Islet precursor cell (in vitro differentiated cells): ENCODE measurements at places on chromosomes 6 and 20.

DNA sequence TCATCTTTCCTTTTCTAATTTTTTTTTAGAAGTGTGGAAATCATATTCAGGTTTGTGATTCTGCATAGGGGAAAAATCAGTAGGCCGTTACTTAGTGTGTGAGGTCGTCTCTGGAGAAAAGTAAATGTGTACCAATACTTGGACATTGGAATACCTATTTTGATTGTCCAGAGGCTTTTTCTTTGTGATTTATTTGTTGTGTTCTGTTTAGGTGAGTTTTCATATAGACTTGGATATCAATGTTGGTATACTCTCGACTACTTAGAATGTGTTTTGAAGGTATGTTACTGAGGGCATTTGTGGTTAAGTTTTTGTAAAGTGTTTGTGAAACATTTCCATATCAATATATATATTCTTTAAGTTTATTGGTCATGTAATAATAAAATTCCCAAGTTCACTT is 2.3 kb downstream of the CD2AP start:
- no peak for DNase-seq

DNA sequence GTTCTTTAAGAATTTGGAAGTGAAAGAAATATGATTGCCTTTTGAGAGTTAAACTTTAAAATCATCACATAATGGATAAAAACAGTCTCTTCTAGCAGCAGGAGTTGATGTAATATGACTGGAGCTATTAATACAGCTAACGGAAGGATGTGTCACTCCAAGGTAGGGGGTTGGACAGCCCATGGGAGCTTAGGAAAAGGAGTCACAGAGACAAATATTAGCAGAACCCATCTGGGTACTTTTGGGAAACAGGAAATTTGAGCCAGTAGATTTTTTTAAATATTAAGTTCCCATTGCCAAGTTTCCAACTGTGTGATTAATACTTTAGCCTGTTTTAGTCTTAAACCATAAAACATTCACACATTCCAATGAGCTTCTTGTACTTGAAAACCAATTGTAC is 164.7 kb upstream of the RIMS1 start:
- DNase-seq: no peak

- no peak for DNase-seq
These were observed 923 bp downstream of the GMDS start for GRCh38 chr6:2244261-2245102.

GRCh38 chr6:158660333-158660754 is 10.5 kb downstream of the SYTL3 start:
- DNase-seq: no peak

DNA sequence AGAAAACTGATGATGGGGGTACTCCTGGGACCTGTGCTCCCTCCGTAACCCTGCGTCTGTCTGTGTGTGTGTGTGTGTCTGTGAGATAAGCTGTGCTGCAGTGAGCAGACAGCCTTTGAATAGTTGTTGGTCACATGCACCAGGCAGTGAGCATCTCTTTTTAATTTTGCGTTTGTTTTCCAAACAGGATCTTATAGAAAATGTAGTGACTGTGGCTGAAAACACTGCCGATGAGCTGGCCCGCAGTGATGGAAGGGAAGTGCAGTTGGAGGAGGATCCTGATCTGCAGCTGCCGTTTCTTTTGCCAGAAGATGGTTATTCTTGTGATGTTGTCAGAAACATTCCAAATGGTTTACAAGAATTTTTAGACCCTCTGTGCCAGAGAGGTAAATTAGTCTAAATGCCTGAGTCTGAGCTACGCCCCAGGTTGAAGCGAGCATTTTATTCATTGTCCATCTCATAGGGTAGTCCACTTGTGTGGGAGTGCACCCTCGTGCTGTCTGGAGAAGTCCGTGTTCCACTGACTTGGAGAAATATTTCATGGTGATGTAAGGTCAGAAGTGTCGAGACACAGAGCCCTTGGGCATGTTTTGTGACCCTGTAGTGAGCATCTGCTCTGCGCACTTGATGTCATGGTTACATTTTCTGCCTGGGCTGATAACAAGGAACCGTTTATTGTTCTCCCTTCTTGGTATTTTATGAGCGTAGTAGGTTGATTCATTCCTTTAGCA is 78.8 kb upstream of the KIF25 start:
- no peak for DNase-seq

DNA sequence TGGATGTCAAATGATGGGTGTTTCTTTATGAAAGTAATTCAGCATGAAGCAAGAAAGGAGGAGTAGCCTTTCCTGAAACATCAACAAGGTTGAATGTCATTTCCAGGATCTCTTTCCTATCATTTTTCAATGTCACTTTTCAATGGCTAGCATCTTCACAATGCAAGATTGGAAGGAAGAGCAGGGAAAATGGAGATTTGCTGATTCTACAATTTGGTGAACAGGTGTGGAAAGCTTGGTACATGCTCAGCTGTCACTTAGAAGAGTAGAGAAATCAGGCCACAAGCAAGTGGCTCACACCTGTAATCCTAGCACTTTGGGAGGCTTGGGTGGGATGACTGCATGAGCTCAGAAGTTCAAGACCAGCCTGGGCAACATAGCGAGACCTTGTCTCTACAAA is 112.7 kb upstream of the FERMT1 start:
- DNase-seq: no peak

- no peak for DNase-seq
These were observed 272.5 kb downstream of the CLIC5 start for GRCh38 chr6:45743028-45743615.

DNA sequence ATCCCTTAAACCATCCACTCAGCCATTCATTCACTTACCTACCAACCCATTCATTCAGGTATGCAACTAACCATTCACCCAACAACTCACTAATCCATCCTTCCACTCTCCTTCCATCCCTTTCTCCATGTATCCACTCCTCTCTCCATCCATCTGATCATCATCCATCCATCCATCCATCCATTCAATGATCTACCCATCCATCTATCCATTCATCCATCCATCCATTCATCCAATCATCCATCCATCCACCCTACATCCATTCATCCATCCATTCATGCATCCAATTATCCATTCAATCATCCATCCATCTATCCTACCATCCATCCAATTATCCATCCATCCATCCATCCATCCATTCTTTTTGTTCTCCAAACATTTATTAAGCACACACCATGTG is 13.8 kb upstream of the BCAS1 start:
- DNase-seq: no peak

DNA sequence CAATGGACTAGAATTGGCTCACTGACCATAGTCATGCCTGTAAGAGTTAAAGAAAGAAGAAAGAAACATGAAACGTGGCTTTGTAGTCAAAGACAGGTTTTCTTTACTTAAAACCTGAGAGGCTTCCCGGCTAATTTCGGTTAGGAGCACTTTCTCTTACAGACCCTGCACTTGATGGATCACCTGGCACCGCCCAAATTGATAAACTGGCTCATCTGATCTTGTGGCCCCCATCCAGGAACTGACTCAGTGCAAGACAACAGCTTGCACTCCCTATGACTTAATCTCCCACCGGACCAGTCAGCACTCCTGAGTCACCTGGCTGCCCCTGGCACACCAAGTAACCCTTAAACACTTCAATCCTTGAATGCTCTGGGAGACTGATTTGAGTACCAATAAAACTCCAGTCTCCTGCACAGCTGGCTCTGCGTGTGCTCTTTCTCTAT is 12.3 kb downstream of the TMEM14B start:
- no peak for DNase-seq

GRCh38 chr6:79440598-79440997 is 96.6 kb downstream of the LCA5 start:
- DNase-seq: no peak

GRCh38 chr6:52570291-52570700 is 6.6 kb downstream of the TRAM2 start:
- DNase-seq: no peak

GRCh38 chr20:19915111-19915798 is 101.9 kb upstream of the NAA20 start:
- DNase-seq: no peak

GRCh38 chr6:161256407-161256806 is 17.5 kb downstream of the AGPAT4 start:
- DNase-seq: no peak

GRCh38 chr6:137490006-137490905 is 3.9 kb downstream of the OLIG3 start:
- DNase-seq: no peak

DNA sequence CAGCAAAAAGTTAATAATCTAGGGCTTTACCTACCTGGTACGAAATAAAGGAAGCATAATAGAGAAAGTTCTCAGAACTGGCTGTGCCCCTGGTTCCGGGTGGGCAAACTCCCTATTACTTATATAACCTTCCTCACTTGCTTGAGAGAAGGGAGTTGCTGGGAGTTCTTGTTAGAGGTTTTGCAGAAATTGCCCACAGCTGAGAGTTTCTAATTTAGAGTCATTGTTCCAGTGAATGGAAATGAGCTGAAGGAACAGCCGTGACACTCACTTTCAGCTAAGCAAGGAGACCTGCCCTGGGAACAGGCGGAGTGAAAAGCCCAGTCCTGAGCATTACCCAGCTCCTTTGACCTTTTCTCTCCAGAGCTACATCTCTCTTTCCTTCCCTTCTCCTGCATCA is 594.6 kb upstream of the FLRT3 start:
- DNase-seq: no peak

DNA sequence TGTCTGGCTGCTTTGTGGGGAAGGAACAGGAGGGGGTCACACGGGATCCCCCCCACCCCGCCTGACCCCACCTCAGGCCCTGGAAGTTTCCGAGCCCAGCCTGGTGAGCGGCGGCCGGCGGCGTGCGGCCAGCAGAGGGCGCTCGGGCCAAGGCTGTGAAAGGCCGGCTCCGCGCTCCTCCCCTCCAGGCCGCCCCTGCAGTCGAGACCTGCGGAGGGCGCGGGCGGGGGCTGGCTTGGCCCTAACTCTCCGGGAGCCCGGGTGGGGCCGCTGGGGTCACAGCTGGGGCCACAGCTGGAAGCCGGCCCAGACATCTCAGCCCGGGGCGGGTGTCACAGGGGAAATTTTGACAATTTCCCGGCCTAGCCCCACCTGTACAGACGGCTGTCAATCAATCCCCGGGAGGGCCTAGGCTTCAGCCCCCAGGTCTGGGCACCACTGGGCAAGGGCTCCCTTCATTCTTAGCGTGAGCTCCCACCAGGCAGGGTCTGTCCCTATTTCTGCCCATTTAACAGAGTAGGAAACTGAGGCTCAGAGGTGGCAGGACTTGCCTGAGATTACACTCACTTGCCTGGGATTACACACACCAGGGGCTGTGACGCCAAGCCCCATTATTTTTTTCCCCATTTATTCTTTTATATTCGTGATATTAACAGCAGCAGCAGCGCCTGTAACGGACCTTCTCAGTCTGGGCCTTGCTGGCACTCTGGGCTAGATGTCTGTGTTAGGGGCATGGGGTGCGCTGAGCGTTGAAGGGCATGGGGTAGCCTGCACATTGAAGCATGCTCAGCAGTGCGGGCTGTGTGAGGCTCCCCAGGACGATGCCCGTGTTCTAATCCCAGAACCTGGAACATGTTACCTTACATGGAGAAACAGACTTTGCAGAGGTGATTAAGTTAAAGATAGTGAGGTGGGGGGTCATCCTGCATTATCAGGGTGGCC is 23.0 kb downstream of the ZBP1 start:
- peak; percentile 77 for DNase-seq

- DNase-seq: no peak
These were observed 42.6 kb upstream of the PXDC1 start for GRCh38 chr6:3794092-3794491.

GRCh38 chr6:132445201-132445951 is 44.1 kb upstream of the MOXD1 start:
- no peak for DNase-seq

DNA sequence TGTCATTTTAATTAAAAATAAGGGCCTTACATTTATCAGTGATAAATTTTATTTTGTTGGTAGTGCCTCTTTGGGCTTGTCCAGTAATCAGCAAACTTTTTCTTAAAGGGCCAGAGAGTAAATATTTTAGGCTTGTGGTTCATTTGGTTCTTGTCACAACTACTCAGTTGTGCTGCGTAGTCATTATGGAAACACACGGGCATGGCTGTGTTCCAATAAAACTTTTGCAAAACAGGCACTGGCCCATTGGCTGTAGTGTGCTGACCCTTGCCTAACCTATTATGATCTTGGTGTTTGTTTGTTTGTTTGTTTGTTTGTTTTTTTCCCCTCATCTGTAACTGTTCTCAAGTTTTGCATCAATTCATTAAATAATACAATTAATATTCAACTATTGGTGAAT is 19.4 kb downstream of the TBPL1 start:
- DNase-seq: no peak

DNA sequence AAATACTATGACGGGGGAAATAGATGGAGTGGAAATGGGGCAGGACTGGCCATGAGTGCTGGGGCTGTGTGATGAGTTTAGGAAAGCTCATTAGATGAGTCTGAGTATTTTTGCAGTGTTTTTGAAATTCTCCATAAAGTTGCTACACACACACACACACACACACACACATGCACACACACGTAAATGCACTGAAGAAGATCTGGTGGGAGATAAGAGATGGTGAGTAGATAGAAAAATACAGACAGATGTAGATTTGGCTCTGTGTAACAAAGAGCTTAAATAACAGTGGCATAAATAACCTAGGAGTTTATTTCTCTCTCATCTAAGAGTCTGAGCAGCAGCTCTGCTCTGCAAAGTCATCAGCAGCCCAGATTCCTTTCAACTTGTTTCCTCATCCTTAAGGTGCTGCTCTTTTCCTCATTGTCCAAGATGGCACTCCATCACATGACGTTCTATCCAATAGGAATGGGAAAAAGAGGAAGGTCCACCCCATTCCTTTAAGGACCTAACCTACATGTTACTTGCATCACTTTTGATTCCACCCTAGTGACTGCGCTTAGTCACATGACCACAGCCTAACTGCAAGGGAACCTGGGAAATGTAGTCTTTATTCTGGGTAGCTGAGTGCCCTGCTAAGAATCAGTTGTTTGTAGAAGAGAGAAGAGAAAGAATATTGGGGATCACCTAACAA is 76.4 kb downstream of the EYA2 start:
- peak; percentile 83 for DNase-seq

DNA sequence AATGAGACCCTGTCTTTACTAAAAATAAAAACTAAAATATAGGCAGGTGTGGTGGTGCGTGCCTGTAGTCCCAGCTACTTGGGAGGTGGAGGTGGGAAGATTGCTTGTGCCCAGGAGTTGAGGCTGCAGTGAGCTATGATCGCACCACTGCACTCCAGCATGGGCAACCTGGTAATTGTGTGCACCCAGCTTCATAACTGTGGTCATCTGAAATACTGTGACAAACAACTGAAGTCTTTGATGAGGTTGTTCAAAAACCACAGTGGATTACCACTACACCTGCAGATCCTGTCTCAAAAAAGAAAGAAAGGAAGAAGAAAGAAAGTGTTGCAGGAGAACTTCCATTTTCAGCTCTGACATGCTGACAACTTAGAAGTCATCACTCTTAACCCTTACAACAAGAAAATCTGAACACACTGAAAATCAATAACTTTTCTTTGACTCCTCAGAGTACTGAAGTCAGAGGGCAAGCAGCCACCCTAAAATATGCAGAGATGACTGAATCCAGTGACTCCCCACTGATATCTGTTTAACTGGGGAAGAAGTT is 13.8 kb upstream of the ZBP1 start:
- DNase-seq: peak; percentile 4

DNA sequence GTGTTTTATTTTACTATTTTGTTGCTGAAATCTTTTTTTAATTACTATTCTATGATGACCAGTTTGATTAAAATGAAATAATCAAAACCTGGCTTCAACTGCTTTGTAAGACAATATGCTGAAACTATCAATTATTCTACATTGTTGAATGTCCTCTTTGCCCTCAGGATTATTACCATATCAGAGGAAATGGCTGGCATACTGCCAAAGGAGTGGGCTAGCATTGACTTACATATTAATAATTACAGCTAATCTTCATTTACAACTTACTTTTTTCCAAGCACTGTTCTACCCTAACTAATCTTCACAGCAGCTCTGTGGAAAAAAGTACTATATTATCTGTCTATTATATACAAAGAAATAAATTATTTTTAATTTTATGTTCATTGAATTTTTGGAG is 560.5 kb downstream of the BCKDHB start:
- no peak for DNase-seq
